Heart right ventricle (tissue), 16 donors: ENCODE measurements at places on chromosomes 13 and 19. TPM values are rescaled to one million over a fixed set of nuclear protein-coding genes. Genes with fewer than 3 reads are reported as not detected.

Gene CTXN1
- total RNA-seq: 0.30 TPM

Gene CYP4F8
- not detected for total RNA-seq

Gene ZNF738
- total RNA-seq: 1.6 TPM

Gene SLC10A2
- not detected for total RNA-seq

Gene C19orf18
- total RNA-seq: 4.3 TPM

DNA sequence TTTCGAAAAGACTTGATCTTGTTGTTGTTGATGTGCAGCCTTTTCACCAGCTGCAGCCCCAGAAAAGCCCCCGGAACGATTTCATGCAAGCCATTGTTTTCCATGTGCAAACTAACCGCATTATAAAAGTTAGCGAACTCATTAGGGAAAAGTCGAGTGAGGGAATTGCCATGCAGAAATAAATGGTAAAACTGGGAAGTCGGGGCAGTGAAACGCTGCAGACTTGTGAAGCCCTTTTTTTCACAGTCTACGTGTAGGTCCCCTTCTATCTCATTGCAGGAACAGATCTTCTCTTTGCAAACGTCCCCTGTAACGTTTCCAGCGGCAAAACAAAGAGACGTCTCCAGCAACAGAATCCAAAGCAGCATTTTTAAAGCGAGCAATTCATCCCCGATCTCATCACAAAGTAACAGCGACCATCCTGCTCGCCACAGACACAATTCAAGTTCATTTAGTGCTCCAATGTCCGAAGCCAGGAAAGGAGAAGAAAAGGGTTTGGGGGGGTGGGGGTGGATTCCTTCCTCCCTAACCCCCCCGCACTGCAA, 1.1 kb downstream of the SLITRK1 start:
- no peak for DNase-seq

DNA sequence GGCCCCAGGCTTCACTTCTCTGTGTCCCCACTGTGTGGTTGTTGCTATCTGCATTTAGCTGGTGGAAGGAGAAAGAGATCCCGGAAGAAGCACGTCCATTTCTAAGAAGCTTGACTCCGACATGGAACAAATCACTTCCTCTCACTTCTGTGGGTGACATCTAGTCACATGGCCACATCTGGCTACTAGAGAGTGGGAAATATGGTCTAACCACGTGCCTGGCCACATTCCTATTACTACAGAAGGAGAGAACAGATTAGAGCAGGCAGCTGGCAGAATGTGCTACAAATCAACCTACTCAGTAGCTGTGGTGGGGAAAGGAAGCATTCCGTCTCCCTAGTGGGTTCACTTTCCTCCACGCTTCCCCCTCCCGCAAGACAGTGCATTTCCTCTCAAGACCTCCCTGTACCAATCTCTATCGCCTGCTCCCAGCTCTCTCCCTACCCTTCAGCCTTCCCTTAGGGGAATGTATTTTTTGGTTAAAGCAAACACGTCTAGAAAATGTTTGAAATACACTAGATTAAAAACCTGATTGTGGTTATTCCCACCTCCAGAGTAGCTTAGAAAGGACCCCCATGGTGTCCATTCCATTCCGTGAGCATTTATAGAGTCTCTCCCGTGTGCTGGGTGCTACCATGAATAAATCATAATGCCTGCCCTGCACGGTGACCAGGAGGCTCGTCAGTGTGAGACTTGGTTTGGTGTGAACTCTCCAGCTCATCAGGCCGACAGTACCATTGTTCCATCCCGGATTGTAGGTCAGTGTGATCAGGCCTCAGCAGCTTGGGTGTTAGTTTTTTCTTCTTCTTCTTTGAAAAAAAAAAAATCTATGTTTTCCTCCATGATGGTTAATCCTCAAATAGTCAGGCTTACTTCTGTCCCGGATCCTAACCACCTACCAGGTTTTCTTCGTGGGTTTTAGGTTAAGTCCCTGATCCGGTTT, 8.0 kb upstream of the AMER2 start:
- DNase-seq: no peak

- DNase-seq: no peak
Measured at GRCh38 chr19:9453953-9454352, 18.6 kb upstream of the ZNF266 start.

- no peak for DNase-seq
Measured at GRCh38 chr13:33519561-33520467, 234.3 kb upstream of the STARD13 start.

- DNase-seq: no peak
Measured at GRCh38 chr19:38370299-38370698, 4.1 kb upstream of the PSMD8 start.

- DNase-seq: no peak
Measured at GRCh38 chr13:48094404-48094780, 512 bp downstream of the MED4 start.

DNA sequence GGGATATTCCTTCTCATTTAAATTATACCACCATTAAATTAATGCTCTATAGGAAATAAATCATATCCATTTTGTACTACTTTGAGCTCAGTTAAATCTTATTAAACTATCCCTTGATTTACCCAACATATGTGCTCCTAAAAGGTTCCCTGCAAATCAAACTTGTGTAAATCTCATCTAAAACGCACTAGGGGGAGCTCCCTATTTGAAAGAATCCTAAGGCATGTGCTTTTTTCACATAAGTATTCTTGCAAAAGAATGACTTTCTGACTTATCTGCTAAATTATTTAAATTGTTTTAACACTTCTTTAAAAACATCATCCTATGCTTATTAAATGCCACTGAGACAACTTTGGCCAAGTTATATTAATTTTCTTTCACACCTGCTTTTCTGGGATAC, 7.9 kb downstream of the INTS6 start:
- no peak for DNase-seq

GRCh38 chr19:37227996-37228395, 10.0 kb downstream of the ZNF383 start:
- no peak for DNase-seq

GRCh38 chr19:10256970-10257615, 5.1 kb downstream of the MRPL4 start:
- no peak for DNase-seq

DNA sequence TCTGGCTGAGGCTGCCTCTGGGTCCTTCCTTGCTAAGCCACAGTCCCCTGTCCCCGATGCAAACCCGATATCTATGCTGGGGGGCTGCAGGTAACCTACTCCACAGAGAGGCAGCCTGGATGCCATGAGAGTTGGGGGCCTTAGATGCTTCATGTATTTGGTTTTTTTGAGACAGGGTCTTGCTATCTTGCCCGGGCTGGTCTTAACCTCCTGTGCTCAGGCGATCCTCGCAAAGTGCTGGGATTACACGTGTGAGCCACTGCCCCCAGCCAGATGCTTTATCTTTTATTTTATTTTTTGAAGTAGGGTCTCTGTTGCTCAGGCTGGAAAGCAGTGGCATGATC, 1.5 kb downstream of the ATCAY start:
- DNase-seq: no peak

- DNase-seq: no peak
Measured at GRCh38 chr19:38793177-38793576, 4.2 kb downstream of the LGALS7B start.

DNA sequence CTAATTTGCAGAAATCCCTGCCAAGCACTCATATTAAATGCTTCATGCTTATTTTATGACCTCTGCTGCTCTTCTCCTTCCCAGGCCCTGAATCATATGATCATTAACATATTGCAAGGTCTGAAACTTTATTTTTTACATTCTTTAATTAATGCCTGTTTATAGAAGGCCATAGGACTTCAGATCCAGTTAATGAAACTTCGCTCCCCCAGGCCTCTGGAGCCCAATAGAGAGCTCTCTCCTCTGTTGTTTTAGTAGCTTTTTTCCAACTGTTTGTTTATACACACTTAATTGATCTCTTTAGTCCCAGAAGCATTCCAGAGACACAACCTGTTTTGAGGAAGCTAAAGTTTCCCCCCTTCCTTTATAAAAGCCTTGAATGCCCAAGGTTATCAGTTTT, 68.3 kb downstream of the DACH1 start:
- DNase-seq: no peak

GRCh38 chr19:30881281-30881680, 468.0 kb downstream of the TSHZ3 start:
- no peak for DNase-seq

DNA sequence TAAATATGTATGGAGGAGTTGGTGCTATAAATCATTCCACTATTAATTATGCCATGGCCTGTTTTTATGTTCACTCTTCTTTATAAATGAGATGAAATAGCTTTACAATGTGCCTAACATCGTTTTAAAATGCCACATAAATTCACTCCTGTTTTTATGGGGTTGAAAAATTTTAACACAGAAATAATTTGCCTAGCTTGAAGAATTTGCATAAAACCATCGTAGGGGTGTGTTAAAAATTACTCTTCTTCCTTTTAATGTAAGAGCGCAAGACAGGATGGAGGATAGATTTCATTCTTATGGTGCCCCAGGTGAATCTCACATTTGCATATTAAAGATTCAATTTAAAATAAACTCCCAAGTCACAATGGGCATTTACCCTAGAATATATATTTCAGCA, 447.8 kb downstream of the OXGR1 start:
- no peak for DNase-seq

DNA sequence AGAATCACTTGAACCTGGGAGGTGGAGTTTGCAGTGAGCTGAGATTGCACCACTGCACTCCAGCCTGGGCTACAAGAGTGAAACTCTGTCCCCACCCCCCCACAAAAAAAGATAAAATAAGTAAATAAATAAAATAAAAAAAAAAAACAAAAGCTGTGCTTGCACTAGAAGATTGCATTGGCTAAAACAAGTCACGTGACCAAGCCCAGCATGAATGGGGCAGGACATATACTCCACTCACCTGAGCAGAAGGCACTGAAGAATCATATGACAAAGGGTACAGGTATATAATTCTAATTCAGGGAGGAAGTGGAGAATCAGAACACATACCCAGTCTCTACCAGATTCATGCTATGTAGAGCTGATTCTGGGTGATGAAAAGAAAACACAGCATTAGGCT, 36.6 kb downstream of the CYP4F22 start:
- DNase-seq: no peak
